Ovary (tissue), 10 donors: ENCODE measurements at places on chromosomes 13 and 19. TPM values are rescaled to one million over a fixed set of nuclear protein-coding genes. Genes with fewer than 3 reads are reported as not detected.

DNA sequence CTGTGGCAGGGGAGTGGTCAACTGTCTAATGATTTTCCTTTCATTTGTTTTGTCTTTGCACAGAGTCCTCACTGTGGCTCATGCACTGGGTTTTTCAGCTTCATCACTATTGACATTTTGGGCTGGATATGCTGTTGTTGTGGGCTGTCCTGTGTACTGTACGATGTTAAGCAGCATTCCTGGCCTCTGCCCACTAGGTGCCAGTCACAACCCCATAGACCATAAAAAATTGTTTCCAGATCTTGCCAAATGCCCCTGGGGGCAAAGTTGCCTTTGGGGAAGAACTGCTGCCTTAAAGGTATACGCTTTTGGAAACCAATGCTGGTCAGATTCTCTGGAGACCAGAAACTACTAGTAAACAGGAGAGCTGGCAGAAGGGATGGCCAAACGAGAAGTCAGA lies 310.4 kb downstream of the SPRY2 start:
- DNase-seq: no peak

- DNase-seq: no peak
Observed at GRCh38 chr13:21753117-21753729, 82.3 kb downstream of the FGF9 start.

Gene OR1M1
- 0.34 TPM for total RNA-seq

Gene ZNF615
- 14.4 TPM for total RNA-seq

GRCh38 chr19:11382898-11383705 lies 1.0 kb downstream of the EPOR start:
- no peak for DNase-seq

GRCh38 chr13:109815651-109816050 lies 29.3 kb upstream of the IRS2 start:
- no peak for DNase-seq

GRCh38 chr19:33784432-33784831 lies 12.2 kb upstream of the KCTD15 start:
- DNase-seq: no peak

Gene TMPRSS9
- total RNA-seq: 0.23 TPM

- no peak for DNase-seq
Observed at GRCh38 chr19:17671906-17672305, 16.2 kb downstream of the UNC13A start.

GRCh38 chr13:96816874-96817273 lies 177.4 kb downstream of the OXGR1 start:
- no peak for DNase-seq

DNA sequence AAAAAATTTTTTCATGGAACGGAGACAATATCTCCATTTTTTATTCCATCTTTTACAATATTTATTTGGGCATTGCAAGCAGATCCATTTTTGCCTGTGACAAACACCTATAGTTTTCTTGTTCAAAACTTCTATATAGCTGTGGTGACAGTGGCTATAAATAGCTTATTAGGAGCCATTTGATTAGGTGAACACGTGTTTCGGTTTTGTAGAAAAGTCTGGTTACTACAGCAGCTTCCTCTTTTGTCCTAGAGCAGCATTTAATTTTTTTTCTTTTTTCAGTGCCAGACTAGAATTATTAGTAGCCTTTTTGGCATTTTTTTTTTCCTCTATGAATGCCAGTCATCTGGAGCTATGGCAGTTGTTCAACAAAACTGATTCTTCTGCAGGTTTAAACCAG lies 123.5 kb downstream of the RXFP2 start:
- DNase-seq: no peak

- DNase-seq: peak; percentile 93
Observed at GRCh38 chr19:41226053-41226873, 7.2 kb downstream of the AXL start.

DNA sequence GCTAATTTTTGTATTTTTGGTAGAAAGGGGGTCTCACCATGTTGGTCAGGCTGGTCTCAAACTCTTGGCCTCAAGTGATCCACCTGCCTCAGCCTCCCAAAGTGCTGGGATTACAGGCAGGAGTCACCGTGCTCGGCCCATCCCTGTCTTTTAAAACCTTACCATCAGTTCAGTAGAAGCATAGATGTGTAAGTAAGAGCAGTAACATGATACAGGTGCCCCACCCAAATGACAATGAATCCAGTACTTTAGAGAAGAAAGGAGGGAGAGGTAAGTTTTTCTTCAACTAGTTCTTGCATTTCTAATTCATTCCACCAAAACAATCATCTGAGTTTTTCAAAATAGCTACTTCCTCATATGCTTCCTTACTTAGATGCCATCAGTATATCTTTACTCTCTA lies 21.9 kb downstream of the SPRY2 start:
- no peak for DNase-seq

- DNase-seq: no peak
Observed at GRCh38 chr13:114103801-114104654, 28.4 kb downstream of the RASA3 start.

DNA sequence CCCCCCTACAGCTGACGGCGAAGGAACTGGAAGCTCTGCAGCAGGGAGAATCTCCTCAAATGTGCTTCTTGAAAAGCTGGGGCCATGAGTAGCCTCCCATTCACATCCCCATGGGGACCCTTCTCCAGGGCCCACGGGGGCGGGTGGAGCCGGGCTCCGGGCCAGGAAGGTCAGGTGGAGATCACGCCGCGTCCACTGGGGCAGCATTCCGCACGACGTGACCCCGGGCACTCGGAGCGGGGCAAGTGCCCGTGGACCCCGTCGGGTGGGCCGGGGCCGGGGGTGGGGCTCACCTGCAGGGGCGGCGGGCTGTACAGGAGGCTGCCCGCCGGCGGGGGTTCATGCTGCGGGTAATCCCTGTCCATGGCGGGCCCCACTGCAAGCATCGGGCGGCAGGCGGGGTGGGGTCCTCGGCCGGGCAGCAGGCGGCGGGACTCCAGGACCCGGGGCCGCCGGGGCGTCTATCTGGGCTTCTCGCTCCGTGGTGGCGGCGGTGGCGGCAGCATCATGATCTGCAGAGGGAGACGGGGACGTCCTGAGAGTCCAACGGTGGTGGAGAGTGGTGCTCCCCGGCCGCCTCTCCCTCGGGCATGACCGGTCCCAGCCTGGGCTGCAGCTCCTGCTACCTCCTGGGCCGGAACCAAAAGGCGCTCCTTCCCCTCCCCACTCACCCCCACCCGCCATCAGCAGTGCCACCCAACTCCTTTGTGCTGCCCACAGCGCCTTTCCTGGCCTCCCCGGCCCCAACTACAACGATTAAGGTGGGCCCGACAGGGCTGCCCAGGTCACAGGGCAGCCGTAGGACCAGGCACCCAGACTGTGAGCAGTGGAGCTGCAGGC lies 20.0 kb downstream of the SBNO2 start:
- no peak for DNase-seq

Gene PLIN5
- 131 TPM for total RNA-seq

DNA sequence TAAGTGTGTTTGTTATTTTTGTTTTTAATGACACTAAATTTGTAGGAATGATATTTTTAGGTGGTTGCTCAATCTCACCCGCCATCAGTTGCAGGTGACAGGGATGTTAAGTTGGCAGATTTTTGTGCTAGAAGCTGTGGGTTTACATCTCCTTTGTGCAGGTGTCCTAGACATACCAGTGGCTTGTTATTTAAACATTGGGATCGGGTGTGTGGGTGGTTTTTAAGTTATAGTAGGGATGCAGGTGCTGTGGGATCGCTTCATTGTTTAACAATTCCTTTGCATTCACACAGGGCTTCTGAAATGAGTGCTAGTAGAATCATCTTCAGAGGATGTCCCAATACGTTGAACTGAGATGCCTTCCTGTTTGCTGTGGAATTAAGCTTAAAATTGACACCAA lies 100.0 kb downstream of the SHISA2 start:
- DNase-seq: no peak

Gene ZNF628
- total RNA-seq: 18.4 TPM

GRCh38 chr19:1408300-1409203 lies 1.2 kb downstream of the DAZAP1 start:
- peak; percentile 63 for DNase-seq

DNA sequence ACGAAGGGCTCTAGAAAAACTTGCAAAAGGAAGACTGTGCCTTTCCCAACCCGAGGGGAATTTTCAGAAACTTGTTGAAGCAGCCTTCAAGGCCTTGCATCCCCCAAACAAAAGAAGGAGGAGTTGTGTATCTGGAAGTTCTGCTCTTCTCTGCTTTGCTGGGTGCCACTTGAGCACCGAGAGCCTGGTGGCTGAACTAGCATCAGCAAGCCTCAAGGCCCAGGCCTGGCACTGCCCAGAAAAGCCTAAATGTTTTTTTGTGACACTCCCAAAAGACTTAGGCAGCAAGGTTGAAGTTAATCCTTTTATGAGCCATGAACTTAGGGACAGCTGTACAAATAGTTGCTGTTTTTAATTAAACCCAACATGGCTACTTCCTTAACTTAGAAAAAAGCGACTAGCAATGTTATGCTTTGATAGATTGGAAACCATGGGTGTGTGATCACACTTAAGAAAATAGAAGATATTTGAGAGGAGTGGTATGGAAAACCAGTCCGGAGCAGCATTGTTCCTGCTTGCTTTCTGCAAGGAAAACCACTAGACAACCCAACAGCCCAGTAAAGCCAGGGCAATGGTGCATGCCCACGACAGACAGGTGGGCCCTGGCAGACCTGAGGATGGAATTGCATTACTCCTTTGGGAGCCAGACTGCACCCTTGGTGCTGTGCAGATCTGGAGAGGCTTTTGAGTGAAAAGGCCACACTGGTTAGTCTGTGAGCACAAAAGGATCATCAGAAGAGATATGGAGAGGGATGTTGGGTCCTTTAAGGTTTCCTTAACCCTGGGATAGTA lies 788 bp upstream of the DLEU7 start:
- DNase-seq: no peak

DNA sequence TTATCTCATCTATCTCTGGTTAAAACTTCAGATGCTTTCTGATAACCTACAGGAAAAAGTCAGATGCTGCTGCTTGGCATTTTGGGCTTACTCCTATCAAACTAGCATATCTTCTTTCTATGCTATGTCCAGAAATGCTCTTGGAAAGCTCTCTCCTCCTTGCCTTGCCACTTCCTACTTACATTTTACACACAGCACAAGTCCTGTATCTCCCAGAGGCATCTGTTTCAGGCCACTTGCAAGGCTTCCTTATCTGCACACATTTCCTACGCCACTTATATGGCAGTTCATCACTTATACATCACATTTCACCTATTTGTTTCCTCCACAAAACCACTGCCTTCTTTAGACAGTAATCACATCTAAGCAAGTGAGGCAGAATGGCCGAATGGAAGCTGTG lies 220.3 kb downstream of the DNAJC15 start:
- no peak for DNase-seq

- no peak for DNase-seq
Observed at GRCh38 chr13:80149736-80150135, 191.2 kb downstream of the SPRY2 start.

- DNase-seq: no peak
Observed at GRCh38 chr19:32469795-32470194, 64.2 kb downstream of the DPY19L3 start.
